ENCODE measurements at places on chromosomes 7 and 10. TPM values are rescaled to one million over a fixed set of nuclear protein-coding genes. Genes with fewer than 3 reads are reported as not detected.

GRCh38 chr7:11430841-11431240, 401.2 kb downstream of the THSD7A start:
- H3K36me3 ChIP-seq = no peaks in the 10 kb centered on the region
- no peak for DNase-seq
- H3K27me3 ChIP-seq = no peaks in the 10 kb centered on the region
- H3K27ac ChIP-seq = no peak overlapping the region
- no peaks in the 10 kb centered on the region for H3K4me1 ChIP-seq
- no peak overlapping the region for H3K4me3 ChIP-seq

GRCh38 chr7:145729691-145730090, 386.9 kb upstream of the CNTNAP2 start:
- no peaks in the 10 kb centered on the region for H3K27me3 ChIP-seq
- H3K36me3 ChIP-seq = no peaks in the 10 kb centered on the region
- H3K4me1 ChIP-seq = no peaks in the 10 kb centered on the region
- H3K4me3 ChIP-seq = no peak overlapping the region
- no peak overlapping the region for H3K27ac ChIP-seq

PRSS1 gene
- not detected for total RNA-seq

DNA sequence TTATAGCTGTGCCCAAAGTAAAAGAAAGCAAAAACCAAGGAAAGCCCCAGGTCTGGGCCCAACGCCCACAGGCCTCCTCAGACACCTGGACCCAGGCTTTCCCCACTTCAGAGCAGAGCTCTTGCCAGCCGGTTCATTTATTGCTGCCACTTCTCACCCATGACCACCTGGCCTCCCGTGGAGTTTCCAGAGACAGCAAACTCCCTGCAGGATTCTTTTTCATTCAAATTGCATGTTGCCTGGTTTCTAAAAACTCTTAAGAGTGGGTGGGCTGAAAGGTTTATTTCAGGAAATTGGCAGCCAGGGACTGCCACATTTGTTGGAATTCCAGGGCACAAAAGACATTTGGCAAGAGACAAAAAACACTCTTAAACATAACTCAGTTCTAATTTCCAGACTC, 4.7 kb downstream of the VOPP1 start:
- peak overlapping the region; percentile 97 for H3K27ac ChIP-seq
- peak overlapping the region; percentile 92 for H3K4me3 ChIP-seq
- DNase-seq = no peak
- no peaks in the 10 kb centered on the region for H3K27me3 ChIP-seq
- H3K4me1 ChIP-seq = peaks cover 72% of the 10 kb centered on the region

DNA sequence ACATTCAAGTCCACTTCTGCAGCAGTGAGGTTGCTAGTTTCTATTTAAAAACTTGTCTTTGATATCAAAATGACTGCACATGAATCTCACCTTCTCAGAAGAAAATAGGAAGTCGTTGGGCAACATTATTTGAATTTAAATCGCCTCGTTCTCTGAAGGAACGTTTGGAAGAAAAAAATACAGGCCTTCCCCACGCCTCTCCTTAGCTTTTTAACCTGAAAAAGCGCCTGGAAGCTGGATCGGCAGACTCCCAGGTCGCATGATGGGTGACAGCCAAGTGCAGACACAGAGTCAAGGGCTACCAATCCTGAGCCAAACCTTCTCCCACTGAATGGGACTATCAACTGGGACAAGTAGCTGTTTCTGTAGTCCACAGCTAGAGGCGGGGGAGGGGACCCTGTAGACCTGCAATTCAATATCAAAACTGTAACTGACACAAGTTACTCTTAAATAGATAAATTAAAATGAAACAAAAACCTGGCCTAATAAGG, 2.2 kb downstream of the FAM53B start:
- H3K4me1 ChIP-seq = peaks cover 64% of the 10 kb centered on the region
- H3K36me3 ChIP-seq = no peaks in the 10 kb centered on the region
- no peak for DNase-seq
- H3K4me3 ChIP-seq = peak overlapping the region; percentile 97
- H3K27ac ChIP-seq = peak overlapping the region; percentile 67

- H3K27me3 ChIP-seq = no peaks in the 10 kb centered on the region
- H3K36me3 ChIP-seq = no peaks in the 10 kb centered on the region
- H3K4me3 ChIP-seq = no peak overlapping the region
- H3K27ac ChIP-seq = no peak overlapping the region
- DNase-seq = no peak
Measured at GRCh38 chr10:108905821-108906220, 1017.5 kb downstream of the XPNPEP1 start.

CREM gene
- total RNA-seq = 127 TPM

- no peak for DNase-seq
- H3K36me3 ChIP-seq = peaks cover 19% of the 10 kb centered on the region
- peaks cover 2% of the 10 kb centered on the region for H3K4me1 ChIP-seq
- no peak overlapping the region for H3K27ac ChIP-seq
- no peaks in the 10 kb centered on the region for H3K27me3 ChIP-seq
- H3K4me3 ChIP-seq = no peak overlapping the region
Measured at GRCh38 chr10:87054373-87055295, 34.5 kb downstream of the FAM25A start.

DNA sequence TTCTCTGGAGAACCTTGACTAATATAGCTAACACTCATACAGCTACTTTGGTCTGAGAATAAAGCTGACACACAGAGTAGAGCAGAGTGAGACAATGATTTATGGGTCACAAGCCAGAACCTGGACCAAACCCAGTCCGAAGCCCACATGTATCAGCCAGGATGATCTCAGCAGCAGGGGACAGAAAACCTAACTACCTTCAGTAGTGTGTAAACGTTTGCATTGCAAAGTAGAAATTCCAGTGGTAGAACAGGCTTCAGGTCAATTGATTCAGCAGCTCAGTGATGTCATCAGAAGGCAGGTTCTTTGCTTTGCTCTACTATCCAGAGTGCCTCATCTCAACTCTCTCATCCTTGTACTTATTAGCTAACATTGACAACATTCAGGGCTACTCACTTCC, 62.5 kb upstream of the PALS2 start:
- no peaks in the 10 kb centered on the region for H3K36me3 ChIP-seq
- H3K4me3 ChIP-seq = no peak overlapping the region
- H3K27me3 ChIP-seq = peaks cover 13% of the 10 kb centered on the region
- H3K27ac ChIP-seq = no peak overlapping the region
- no peaks in the 10 kb centered on the region for H3K4me1 ChIP-seq
- no peak for DNase-seq

GRCh38 chr10:78672918-78673317, 395.8 kb upstream of the ZMIZ1 start:
- no peak for DNase-seq
- H3K27ac ChIP-seq = no peak overlapping the region
- peaks cover 38% of the 10 kb centered on the region for H3K27me3 ChIP-seq
- H3K4me3 ChIP-seq = no peak overlapping the region

GRCh38 chr7:128739990-128740682, 977 bp downstream of the CALU start:
- no peaks in the 10 kb centered on the region for H3K27me3 ChIP-seq
- DNase-seq = no peak
- H3K36me3 ChIP-seq = no peaks in the 10 kb centered on the region
- peaks cover 28% of the 10 kb centered on the region for H3K4me1 ChIP-seq

DNA sequence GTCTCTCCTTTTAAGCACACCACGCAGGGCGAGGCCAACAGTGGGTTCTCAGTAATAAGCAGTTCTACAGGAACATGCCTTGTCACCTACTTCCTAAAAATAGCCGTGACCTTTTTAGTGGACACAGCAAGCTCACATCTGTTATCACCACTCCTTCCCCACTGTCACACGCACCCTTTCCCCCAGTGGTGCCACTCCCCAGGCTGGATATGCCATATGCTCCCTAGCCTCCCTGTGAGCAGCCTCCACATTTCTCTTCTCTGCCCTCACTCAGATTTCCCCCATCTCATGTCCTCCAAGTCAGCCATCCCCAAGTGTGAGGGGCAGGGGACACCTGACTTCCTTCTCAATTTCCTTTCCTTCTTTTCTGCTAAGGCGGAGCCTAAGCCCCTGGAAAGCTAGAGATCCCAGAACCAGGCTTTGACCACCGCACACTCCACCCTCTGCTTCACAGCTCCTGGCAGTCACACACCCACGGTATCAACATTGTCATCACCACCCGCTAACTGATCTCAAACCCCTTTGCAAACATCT, 3.7 kb downstream of the ANXA11 start:
- peak overlapping the region; percentile 90 for H3K4me3 ChIP-seq
- H3K27me3 ChIP-seq = no peaks in the 10 kb centered on the region
- H3K27ac ChIP-seq = peak overlapping the region; percentile 84
- H3K36me3 ChIP-seq = no peaks in the 10 kb centered on the region

- H3K27me3 ChIP-seq = no peaks in the 10 kb centered on the region
- no peaks in the 10 kb centered on the region for H3K36me3 ChIP-seq
- peaks cover 15% of the 10 kb centered on the region for H3K4me1 ChIP-seq
- no peak for DNase-seq
- H3K27ac ChIP-seq = no peak overlapping the region
Measured at GRCh38 chr7:5476001-5476400, 52.4 kb upstream of the TNRC18 start.

PRR15 gene
- not detected for total RNA-seq

GRCh38 chr7:73817121-73817520, 13.7 kb upstream of the CLDN4 start:
- H3K4me3 ChIP-seq = no peak overlapping the region
- H3K27me3 ChIP-seq = peaks cover 12% of the 10 kb centered on the region
- DNase-seq = no peak
- H3K36me3 ChIP-seq = no peaks in the 10 kb centered on the region
- no peaks in the 10 kb centered on the region for H3K4me1 ChIP-seq

METTL27 gene
- not detected for total RNA-seq

DNA sequence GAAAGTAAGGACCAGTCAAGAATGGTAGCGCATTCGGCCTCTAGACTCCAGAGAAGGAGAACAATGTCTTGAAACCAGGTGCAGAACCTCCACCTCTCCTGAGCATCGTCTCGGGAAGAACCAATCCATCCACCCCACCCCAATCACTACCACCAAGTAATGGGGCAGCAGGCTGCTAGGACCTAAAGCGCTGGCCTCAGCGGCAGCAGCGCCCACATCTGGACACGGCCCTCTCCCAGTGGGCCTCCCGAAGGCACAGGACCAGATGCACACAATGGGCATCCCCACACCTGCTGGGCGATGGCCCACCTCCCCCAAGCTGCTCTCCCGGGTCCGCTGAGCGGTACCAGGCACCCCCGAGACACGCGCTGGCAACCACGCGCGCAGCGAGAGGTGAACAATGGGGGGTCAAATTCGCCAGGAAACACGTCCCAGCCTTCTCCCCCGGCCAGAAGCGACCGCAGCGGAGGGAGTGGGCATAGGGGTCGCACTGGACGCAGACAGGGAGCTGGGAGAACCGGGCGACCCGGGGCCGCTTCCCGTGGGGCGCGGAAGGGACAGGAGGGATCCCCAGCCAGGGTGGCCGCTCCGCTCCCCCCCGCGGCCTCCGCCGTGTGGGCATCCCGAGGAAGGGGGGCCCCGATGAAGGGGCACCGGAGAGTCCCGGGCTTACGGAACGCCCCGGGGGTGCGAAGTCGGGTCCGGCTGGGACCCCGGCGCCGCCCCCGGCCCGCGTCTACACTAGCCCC, 506 bp downstream of the CTTNBP2 start:
- peaks cover 22% of the 10 kb centered on the region for H3K27me3 ChIP-seq
- no peak overlapping the region for H3K4me3 ChIP-seq
- H3K27ac ChIP-seq = no peak overlapping the region
- no peak for DNase-seq
- H3K36me3 ChIP-seq = peaks cover 15% of the 10 kb centered on the region

DLX5 gene
- total RNA-seq = not detected

DNA sequence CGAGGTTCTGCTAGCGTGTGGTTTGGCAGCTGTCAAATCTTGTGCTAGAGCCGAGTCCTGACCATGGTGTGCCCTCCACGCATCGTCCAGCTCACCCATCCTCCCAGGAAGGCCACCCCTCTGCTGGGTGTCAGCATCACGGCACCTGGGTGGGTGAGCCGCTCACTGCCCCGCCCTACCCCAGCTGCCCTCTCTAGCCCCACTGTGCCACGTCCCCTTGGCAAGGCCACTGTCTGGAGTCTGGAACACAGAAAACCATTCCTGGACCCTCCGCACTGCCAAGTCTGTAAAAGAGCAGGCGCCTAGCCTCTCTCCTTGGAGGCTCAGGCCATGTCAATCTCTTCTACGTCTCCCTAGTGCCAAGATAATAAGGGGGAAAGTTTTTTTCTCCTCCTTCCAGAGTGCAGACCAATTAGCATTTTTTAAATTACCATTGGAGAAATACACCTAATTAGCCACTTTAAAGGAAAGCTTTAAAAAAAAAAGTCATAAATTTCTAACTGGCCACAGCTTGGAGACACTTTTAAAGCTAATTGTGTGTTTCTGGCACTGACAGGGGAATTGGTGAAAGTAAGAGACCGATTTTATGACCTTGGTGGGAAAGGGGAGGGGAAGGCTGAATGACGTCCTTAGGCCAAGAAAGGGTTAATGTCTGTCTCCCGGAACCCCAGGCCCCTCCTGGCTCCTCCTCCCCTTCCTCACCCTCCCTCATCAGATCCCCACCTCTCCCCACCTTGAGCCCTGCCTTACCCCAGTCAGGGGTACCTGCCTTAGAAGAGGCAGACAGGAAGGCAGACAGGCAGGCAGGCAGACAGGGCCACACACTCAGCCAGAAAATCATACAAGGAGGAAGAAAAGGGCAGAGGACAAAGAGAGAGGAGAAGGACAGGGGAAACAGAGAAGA, 151.2 kb downstream of the PLXNA4 start:
- H3K36me3 ChIP-seq = peaks cover 16% of the 10 kb centered on the region
- no peaks in the 10 kb centered on the region for H3K27me3 ChIP-seq
- DNase-seq = no peak
- H3K4me1 ChIP-seq = peaks cover 27% of the 10 kb centered on the region

SLC29A4 gene
- 0.11 TPM for total RNA-seq

TMEM140 gene
- 17.4 TPM for total RNA-seq

DNA sequence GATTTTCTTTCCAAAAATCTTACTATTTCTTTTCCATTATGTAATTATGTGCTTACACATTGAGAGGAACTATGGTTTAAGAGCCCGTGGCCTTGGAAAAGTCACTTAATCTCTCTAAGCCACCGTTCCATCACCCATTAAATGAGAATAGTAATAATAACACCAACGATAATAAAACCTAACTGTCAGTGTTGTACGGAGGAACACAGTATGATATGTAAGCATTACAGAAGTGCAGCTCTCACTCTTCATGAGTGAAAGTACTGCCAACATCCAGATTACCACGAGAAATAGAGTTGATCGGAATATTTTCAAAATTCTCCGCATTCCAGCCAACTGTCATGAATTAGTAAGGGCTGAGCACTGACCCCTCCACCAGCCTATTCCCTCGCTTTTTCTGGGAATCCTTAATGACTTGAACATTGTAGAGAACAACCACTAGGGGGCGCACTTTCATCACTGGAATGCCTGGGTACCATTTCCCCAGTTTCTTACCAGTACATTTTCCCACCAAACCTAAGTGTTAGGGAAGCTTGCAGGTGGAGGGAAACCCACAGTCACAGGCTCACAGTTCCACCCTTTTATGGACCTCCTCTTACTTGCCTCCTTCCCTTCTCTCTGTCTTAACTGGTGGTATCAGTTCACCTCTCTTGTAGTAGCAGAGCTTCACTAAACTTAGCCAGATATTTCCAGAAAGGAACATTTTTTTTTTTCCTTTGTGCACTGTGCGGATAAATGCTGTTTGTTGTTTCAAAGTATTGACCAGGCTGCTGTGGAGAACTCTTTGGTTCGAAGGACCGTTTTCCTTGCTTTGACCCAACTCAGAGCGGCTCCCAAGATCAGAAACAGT, 27.8 kb downstream of the NKX2-3 start:
- no peaks in the 10 kb centered on the region for H3K36me3 ChIP-seq
- peak; percentile 70 for DNase-seq
- no peak overlapping the region for H3K27ac ChIP-seq
- H3K4me1 ChIP-seq = peaks cover 9% of the 10 kb centered on the region
- H3K27me3 ChIP-seq = peaks cover 13% of the 10 kb centered on the region
- H3K4me3 ChIP-seq = no peak overlapping the region

- no peak for DNase-seq
- H3K4me3 ChIP-seq = no peak overlapping the region
- peaks cover 6% of the 10 kb centered on the region for H3K36me3 ChIP-seq
- peaks cover 8% of the 10 kb centered on the region for H3K4me1 ChIP-seq
- H3K27me3 ChIP-seq = no peaks in the 10 kb centered on the region
Measured at GRCh38 chr7:5230265-5231067, 40.4 kb downstream of the WIPI2 start.

ABCB4 gene
- total RNA-seq = 0.20 TPM

ARPC1A gene
- 88.0 TPM for total RNA-seq
